ENCODE measurements at places on chromosomes 3 and 15. TPM values are rescaled to one million over a fixed set of nuclear protein-coding genes. Genes with fewer than 3 reads are reported as not detected.

DNA sequence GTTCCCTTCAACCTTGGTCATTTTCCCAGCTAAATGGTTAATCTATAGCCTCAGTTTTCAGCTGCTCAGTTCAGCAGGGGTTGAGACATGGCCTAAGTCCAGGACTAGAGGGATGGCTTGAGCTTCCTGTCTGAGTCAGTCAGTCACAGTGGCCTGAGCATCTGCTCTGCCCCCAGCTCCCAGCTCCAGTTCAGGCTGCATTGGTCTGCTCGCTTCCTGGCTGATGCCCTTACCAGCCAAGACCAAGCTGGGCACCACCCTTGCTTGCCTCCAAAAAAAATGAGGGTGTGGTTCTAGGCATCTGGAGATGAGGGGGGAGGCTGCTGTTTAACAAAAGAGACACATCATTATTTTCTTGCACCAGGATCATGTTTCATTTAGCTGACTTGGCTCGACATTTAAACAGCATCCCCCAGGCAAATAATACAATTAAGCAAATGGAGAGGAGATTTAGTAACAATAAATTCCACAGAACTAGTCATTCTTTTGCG lies 70.7 kb downstream of the WNT5A start:
- no peak for DNase-seq

- DNase-seq, result no peak
Observed at GRCh38 chr3:159448902-159449301, 539.7 kb upstream of the IL12A start.

DNA sequence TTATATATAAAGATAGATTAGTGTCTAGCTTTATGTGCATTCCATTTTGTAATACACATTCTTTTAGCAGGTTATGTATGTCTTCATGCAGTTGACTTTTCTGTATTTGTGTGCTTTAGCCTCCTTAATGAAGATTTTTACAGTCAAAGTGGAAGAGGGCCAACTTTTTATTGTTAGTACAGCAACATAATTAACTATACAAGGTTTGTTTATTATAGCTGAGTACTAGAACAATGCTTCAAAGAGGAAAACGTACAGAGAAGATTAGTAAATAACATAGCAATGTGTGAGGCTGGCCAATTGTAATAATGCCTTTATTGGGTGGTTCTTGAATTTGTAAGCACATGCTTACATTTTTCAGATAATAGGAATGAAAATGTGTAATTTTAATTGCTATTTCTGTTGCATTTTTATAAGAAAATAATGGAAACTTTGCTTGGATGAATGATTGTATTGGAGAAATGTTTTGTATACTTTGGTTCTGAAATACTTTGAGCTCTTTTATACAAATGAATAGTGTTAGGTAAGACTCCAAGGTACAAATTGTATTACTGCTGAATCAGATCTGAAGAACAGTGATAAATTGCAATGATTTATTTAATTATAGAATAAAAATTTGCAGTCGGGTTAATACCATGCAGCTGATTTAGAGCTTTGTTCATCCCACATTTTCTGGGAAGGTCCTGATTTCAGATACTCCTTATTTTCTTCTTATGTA lies 41.4 kb downstream of the UBE2E2 start:
- DNase-seq, result no peak

- DNase-seq, result no peak
Observed at GRCh38 chr15:78249131-78249530, 14.8 kb upstream of the ACSBG1 start.

DNA sequence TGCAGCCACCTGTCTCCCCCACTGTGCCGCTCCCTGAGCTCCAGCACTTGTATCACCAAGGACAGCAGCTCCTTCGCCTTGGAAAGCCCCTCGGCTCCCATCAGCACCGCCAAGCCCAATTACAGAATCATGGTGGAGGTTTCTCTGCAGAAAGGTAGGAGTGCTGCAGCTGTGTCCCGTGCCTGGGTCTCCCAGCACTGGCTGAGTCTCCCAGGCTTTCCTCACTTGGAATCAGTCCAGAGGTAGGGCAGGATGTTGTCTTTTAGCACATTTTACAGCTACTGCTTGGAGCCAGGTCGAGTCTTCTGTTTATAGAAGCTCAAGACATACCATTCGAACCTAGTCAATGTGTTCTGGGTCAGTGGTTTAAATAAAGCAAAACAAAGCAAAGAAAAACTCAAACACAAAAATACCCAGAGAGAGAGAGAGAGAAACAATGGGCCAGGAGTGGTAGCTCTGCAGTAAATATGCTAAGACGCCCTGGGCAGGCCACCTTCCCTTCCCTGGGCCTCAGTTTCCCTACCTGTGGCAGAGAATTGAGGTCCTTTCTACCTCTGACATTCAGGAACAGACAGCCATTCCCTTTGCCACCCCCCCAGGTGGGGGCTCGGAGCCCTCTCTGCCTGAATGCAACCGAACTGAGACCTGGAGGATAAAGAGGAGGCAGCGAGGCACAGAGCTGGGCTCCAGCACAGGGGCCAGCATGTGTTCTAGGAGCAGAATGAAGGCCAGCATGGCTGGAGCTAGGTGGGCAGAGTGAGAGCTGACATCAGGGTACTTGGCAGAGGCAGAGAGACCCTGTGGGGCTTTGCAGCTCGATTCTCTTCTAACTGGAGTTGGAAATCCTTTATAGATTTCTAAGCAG lies 44.1 kb downstream of the STARD5 start:
- DNase-seq, result no peak

GRCh38 chr3:171994646-171995428 lies 44.5 kb upstream of the FNDC3B start:
- no peak for DNase-seq

GRCh38 chr15:98952381-98952803 lies 55.2 kb downstream of the PGPEP1L start:
- DNase-seq, result no peak

The SLC28A1 gene
- total RNA-seq, result 0.11 TPM

The ZWILCH gene
- total RNA-seq, result 21.3 TPM

The ZNF621 gene
- total RNA-seq, result 22.8 TPM

The HRG gene
- total RNA-seq, result not detected

Data from urinary bladder (tissue), 4 donors.